Tibial artery (tissue), 4 donors: ENCODE measurements at places on chromosomes 11 and 22.

DNA sequence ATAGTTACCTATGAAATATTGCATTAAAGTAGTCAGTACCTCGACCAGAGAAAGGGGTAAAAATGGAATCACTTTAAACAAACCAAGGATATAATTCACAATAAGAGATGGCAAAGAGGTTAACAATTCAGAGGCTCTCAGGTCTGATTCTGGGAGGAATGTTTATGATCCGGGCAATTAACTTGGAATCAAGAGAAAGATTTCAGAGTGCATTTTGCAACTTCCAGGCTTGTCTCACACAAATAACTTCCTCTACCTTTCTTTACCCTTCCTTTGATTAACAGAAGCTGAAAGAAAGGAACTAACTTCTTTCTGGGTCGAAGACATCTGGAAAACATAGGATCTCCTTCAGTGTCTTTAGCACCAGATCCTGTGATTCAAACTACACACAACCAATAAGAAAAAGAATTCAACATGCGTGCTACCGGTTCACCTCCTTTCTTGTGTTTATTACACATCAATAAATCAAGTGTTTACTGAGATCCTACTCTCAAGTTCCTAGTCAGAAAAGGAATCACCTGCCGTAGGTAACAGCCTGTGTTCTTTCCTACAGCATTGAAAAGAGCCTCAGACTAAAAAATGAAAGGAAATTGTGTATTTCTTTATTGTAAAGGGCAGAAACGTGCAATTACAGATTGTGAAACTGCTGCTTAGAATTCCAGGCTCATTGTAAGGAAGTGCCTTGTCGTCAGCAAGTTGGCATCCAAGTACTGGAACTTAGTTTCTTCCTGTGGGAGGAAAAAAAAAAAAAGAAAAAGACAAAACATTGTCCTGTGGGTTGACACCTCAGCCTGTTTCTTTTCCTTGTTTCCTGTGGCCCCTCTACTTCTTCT is 29.5 kb downstream of the CARD18 start:
- no peak for DNase-seq

DNA sequence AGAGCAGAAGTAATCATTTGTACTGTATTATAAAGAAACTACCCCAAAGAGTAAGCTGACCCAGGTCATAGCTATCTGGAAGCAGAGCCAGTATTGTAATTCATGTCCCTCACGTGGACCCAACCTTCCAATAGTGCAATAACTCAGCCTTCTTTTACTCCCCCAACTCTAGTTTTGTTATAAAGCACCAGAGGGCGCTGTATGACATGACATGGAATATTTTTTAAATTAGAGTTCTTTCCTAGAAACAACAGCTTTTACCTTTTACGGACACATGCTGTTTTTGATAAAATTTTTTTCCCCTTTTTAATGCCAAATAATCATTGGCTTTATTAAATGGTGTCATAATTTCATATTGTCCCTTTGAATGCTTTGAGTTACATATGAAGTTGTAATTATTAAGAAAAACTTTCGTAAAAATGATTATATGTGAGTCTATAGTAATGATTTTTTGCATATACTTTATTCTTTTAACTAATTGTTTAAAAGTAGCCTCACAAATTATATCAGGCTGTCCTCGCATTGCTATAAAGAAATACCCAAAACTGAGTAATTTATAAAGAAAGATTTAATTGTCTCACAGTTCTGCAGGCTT is 76.9 kb downstream of the DKK3 start:
- no peak for DNase-seq

- DNase-seq: no peak
Measured at GRCh38 chr11:114316980-114317786, 21.0 kb downstream of the NNMT start.

DNA sequence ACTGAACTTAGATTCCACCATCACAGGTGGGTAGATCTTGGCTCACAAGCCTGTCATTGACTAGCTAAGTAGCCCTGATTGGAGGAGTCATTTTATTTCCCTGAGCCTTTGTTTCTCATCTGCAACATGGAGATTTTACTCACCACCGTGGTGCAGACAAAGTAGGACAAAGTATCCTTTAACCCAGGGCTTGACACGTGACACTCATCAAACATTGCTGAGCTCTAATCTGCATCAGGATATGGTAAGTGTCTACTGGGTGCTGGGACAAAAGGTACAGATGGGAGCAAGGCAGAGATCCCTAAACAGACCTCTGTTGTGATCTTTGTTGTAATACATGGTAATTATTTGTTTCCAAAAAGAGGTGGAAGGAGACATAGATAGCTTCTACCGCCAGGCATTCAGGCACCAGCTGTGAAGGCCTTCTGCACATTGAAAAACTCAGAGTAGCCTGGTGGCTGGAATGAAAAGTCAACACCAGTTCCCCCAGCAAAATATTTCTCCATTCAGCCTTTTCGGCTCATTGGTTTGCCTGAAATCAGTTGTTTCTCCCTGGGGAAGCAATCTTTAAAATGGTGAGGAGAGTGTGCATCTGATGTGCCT is 18.3 kb upstream of the MICAL2 start:
- DNase-seq: peak; percentile 16

GRCh38 chr11:94671553-94672366 is 96.4 kb upstream of the AMOTL1 start:
- no peak for DNase-seq

- no peak for DNase-seq
Measured at GRCh38 chr11:113006896-113007445, 45.8 kb downstream of the NCAM1 start.

DNA sequence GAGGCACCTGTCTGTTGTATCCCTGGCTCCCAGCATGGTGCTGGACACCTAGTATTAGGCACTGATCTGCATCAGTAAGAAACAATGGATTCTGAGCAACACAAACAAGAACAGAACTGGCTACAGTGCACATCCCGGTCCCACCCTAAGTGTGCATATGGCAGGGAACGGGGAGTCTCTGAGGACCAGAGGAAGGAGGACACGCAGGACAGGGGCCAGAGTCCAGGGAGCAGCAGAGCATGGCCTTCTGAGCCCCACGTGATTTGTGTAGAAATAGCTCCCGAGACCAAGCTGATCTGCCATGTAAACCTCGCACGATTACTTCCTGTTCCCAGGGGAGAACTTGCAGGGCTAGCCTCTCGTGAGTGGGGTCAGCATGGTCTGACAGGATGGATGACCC is 12.7 kb upstream of the SNX32 start:
- no peak for DNase-seq

DNA sequence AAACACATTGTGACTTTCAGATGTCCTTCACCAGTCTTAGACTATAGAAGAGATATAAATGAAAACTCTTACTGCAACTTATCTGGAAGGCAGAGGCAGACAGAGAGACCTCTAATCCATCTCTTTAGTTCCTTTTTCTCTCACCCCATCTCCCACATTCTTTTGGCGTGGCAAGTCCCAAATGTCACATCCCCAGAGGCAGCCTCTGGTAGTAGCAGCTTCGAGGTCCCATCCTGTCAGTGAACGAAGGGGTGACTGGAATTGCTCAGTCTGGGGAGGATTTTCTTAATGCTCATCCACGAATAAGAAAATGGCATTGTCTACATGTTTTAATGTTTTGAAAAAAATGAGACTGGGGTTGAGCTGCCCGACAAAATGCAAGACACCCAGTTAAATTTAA is 201.4 kb downstream of the GRIA4 start:
- DNase-seq: no peak

DNA sequence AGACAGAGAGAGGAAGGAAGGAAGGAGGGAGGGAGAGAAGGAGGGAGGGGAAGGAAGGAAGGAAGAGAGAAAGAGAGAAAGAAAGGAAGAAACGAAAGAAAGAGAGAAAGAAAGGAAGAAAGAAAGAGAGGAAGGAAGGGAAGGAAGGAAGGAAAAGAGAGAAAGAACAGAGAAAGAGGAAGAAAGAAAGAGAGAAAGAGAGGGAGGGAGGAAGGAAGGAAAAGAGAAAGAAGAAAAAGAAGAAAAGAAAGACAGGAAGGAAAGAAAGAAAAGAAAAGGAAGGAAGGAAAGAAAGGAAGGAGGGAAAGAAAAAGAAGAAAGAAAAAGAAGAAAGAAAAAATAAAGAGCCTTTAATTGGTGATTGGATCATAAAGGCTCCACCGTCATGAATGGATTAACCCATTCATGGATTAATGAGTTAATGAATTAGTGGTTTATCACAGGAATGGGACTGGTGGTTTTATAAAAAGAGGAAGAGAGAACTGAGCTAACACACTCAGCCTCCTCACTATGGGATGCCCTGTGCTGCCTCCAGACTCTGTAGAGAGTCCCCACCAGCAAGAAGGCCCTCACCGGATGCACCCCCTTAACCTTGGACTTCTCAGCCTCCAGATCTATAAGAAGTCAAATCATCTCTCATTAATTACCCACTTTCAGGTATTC is 9.0 kb upstream of the PLAAT2 start:
- no peak for DNase-seq

DNA sequence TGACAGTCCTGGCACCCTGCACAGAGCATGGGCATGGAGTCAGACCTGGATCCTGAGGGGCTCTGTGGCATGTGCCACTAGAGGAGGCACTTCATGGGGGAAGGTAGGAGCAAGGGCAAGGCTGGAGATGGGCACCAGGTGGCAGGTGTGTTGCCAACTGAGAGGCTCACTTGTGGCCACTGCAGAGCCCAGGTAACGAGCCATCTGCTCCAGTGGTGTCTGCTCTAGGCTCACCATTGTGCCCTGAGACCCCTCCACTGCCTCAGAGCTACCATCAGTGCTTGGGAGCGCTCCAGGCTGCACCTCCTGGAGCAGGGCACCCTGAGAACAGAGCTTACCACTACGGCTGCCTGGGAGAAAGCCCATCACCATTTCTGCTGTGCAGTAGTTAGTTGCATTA is 1.3 kb upstream of the ZDHHC8 start:
- DNase-seq: no peak

DNA sequence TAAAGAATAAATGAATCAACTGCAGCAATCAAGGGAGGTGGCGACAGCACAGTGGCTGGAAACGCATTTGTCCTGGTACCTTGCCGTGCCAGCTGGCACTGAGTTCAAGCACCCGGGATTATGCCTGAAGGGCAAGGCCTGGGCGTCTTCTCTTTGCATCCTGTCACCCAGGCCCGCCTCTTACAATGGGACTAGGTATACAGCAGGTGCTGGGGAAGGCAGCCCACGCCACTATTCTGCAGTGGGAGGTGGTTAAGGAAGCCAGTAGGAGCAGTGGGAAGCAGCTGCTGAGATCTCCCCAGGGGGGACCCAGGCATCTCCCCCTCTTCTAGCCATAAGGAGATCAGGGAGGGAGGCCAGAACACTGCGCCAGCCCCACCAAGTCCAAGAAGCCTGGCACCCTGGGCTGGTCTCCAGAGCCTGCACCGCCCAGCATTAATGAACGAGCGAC is 15.3 kb upstream of the BAIAP2L2 start:
- no peak for DNase-seq

DNA sequence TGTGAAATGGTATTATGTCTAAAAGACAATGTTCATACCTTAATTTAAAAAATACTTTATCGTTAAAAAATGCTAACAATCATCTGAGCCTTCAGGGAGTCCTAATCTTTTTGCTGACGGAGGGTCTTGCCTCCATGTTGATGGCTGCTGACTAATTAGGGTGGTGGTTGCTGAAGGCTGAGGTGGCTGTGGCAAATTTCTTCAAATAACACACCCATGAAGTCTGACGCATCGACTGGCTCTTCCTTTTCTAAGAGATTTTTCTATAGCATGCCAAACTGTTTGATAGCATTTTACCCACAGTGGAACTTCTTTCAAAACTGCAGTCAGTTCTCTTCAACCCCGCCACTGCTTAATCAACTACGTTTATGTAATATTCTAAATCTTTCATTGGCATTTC is 33.6 kb downstream of the TCF20 start:
- DNase-seq: no peak

DNA sequence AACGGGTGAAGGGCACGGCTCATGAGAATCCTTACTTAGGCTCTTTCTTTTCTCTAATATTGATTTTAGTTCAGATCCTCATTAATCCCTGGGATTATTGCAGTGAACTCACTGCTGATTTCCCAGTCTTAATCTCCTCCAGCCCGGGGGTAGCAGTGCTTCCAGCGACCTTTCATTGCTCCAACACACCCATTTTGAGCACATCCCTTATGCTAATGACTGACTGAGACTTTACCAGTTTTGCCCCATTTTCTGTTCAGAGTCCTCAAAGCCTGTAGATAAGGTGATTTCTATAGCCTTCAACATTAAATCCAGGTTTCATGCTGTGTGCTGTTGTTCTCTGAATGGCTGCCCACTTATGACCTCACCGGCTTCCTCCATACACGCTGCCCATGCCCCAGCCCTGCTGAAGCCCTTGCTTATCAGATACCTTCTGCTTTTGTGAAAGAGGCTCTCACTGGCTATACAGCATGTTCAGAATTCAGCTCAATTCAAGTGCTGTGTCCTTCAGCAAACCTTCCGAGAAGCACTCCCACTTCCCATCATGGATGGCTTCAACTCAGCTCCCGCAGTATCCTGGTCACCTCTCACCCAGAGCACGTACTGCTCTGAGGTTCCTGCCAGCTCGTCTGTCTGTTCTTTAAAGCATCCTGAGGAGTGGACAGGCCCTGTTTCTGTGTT is 49.0 kb downstream of the PPFIA1 start:
- DNase-seq: no peak

DNA sequence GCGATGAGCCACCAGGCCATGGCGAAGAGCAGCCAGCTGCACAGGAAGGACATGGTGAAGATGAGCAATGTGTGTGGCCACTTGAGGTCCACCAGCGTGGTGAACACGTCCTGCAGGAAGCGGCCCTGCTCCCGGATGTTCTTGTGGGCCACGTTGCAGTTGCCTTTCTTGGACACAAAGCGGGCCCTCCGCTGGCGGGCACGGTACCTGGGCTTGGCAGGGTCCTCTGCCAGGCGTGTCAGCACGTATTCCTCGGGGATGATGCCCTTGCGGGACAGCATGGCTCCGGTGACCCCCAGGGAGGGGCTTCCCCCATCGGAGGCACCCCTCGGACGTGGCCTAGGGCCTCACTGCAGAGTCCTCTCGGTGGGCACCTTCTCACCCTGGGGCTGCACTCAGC is 648 bp downstream of the KCNJ11 start:
- no peak for DNase-seq

DNA sequence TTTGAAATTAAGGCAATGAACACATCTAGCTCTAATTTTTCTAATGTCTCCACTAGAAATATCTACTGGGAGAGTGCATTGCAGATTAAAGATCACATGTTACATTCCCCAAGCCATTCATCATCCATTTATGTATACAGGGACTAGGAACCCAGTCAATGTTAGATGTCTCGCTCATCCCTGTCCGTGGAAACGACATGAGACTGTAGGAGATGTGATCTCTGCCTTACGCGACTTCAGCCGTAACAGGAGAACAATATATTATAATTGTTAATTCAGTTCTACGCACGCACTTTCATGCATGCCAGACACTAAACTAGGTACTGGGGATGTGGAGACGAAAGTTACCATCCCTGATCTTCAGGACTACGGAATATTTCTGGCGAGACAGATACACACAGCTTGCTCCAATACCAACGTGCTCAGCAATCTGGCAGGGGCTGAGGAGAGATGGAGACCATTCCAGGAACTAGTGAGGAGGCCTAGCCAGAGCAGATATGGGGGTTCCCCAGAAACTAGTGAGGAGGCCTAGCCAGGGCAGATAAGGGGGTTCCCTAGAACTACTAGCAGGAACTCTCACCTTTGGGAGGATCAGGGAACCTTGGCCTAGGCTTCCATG is 706 bp downstream of the DCPS start:
- no peak for DNase-seq

GRCh38 chr11:45876401-45876800 is 9.1 kb upstream of the MAPK8IP1 start:
- no peak for DNase-seq

- DNase-seq: no peak
Measured at GRCh38 chr11:11946180-11946579, 62.2 kb downstream of the DKK3 start.
